ENCODE measurements at places on chromosomes 13 and 19. TPM values are rescaled to one million over a fixed set of nuclear protein-coding genes. Genes with fewer than 3 reads are reported as not detected.

Gene CDKN2D
- 4.1 TPM for total RNA-seq

DNA sequence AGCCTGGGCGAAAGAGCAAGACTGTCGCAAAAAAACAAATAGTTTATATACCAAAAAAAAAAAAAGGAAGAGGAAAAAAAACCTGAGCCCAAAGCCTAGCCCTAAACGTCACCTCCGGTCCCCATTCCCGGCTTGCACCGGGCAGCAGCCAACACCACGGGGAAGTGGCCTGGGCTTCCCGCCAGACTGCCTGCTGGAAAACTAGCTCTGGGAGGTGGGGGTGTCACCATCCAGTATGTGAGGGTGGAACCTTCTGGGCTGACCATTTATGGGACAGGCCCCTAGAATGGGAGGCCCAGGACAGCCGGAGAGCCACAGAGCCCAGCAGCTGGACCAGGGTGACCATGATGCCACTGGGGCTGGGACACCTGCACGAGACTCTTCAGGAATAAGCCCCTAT lies 37.3 kb downstream of the IL12RB1 start:
- H3K27me3 ChIP-seq: no peaks in the 10 kb centered on the region
- H3K27ac ChIP-seq: no peak overlapping the region
- H3K4me3 ChIP-seq: no peak overlapping the region
- H3K4me1 ChIP-seq: peaks cover 21% of the 10 kb centered on the region
- no peak for DNase-seq
- H3K36me3 ChIP-seq: no peaks in the 10 kb centered on the region

DNA sequence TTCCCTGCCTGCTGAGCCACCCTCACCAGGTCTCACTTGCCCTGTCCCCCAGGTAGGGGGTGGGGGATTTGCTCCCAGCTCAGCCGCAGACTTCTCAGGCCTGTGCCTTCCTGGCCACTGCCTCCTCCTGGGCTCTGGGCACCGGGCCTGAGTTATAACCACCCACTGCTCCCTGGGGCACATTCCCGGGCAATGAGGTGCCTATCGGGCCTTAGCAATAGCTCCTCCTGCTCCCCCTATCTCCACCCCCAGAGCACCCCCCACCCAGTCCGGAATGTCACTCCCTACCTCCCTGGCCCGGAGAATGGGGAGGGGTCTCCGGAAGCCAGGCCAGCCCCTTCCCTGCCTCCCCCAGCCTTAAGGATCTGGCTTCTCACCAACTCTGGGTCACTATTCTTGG lies at the start of gene KLK5:
KLK5 (minus strand) TSS at position 129 of the 400 bp plus-strand sequence. CDS start 381 bp downstream, outside the sequence.
- no peak within 1 kb of the TSS for H3K27ac ChIP-seq
- no peak within 1 kb of the TSS for H3K4me3 ChIP-seq
- peaks cover 13% of the 10 kb centered on the region for H3K27me3 ChIP-seq
- no peaks in the 10 kb centered on the region for H3K36me3 ChIP-seq
- DNase-seq: no peak

DNA sequence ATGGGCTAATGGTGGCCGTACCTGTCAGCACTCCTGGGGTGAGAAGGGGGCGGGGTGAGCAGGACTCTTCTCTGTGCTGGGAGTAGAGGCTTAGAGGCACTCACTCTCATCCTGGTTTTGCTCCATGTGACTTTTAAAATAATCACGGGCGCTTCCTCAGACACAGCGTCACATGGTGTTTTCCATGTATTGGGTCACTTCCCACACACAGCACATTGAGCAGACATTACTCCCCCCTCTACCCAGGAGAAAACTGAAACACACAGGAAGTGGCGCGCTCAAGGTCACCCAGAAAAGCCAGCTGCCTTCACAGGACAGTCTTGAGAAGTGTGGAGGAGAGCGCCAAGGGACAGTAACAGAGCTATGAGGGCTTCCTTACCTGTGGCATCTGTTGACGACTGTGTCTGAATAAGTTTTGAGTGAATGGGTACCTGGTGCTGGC lies 23.2 kb downstream of the SPATA13 start:
- H3K27me3 ChIP-seq: no peaks in the 10 kb centered on the region
- no peak for DNase-seq
- H3K4me1 ChIP-seq: no peaks in the 10 kb centered on the region
- no peaks in the 10 kb centered on the region for H3K36me3 ChIP-seq

GRCh38 chr13:107361666-107362065 lies 793.7 kb upstream of the ARGLU1 start:
- H3K4me1 ChIP-seq: no peaks in the 10 kb centered on the region
- no peak overlapping the region for H3K27ac ChIP-seq
- no peaks in the 10 kb centered on the region for H3K36me3 ChIP-seq
- no peaks in the 10 kb centered on the region for H3K27me3 ChIP-seq
- H3K4me3 ChIP-seq: no peak overlapping the region
- DNase-seq: no peak

- H3K36me3 ChIP-seq: no peaks in the 10 kb centered on the region
- H3K27me3 ChIP-seq: no peaks in the 10 kb centered on the region
- no peak overlapping the region for H3K27ac ChIP-seq
- no peaks in the 10 kb centered on the region for H3K4me1 ChIP-seq
- DNase-seq: no peak
These were observed 169.3 kb downstream of the PCDH20 start for GRCh38 chr13:61246351-61246750.

Gene ONECUT3
- total RNA-seq: not detected

Gene MTUS2
- not detected for total RNA-seq

DNA sequence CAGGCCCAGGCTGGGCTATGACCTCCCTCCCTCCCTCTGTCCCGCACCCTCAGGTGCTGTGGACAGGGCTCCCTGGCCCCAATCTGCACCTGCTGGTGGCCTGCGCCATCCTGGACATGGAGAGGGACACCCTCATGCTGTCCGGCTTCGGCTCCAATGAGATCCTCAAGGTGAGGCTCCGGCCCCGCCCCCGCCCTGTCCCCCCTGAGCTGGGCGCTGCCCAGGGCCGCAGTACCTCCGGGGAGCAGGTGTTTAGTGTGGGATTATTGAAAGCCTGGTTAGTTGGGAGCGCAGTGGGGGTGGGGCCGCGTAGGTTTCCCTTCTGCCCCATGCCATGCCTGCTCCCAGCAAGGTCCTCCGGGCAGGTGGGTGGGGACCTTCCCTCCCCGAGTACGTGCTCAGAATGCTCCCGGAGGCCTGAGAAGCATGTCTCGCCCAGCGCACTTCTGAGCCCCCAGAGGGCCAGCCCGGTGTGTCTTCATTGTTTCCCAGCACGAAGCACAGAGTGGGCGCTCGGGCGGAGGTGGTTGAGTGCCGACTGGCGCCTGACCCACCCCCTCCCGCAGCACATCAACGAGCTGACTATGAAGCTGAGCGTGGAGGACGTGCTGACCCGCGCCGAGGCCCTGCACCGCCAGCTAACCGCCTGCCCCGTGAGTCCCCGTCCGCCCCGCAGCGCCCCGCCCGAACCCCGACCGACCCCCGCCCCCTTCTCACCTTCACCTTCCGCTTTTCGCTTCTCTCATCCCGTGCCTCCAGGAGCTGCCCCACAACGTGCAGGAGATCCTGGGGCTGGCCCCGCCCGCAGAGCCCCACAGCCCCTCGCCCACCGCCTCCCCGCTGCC lies 8.8 kb downstream of the IL4I1 start:
- H3K36me3 ChIP-seq: peaks cover 21% of the 10 kb centered on the region
- no peaks in the 10 kb centered on the region for H3K27me3 ChIP-seq
- peaks cover 12% of the 10 kb centered on the region for H3K4me1 ChIP-seq
- H3K4me3 ChIP-seq: no peak overlapping the region
- no peak for DNase-seq
- H3K27ac ChIP-seq: no peak overlapping the region

DNA sequence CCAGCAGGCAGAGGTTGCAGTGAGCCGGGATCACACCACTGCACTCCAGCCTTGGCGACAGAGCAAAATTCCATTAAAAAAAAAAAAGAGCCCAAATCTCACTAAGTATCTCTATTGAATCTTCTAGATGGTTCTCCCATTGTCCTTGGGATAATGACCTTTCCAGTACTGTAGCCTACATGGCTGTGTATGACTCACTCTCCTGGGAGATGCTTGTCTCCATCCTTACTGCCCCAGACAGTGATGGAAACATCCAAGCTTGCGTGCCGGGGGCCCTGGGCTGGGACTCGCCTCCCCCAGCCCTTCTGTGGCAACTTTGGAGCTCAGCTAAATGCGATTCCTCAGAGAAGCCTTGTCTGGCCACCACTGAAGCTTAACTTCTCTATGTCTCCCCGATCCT lies 49.7 kb downstream of the NWD1 start:
- H3K36me3 ChIP-seq: no peaks in the 10 kb centered on the region
- H3K4me3 ChIP-seq: no peak overlapping the region
- no peaks in the 10 kb centered on the region for H3K4me1 ChIP-seq
- no peak for DNase-seq
- no peaks in the 10 kb centered on the region for H3K27me3 ChIP-seq

Gene LILRB4
- not detected for total RNA-seq

Gene KISS1R
- 39.4 TPM for total RNA-seq

GRCh38 chr13:101401196-101401595 lies 15.1 kb downstream of the NALCN start:
- no peaks in the 10 kb centered on the region for H3K36me3 ChIP-seq
- no peak overlapping the region for H3K27ac ChIP-seq
- no peaks in the 10 kb centered on the region for H3K27me3 ChIP-seq
- no peaks in the 10 kb centered on the region for H3K4me1 ChIP-seq
- no peak for DNase-seq

DNA sequence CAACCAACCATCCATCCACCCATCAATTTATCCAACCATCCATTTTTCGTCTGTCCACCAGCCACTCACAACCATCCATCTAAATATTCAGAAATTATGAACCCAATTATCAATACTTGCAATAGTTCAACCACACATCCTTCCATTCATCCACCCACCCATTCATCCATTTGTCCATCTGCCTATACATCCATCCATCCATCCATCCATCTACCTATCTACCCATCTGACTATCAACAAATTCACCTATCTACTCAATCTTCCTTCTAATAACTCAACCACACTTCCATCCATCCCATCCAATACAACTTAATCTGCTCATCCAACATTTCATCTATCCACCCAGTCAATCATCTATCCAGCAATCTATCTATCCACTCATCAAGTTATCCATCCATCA lies 46.3 kb downstream of the UNC13A start:
- no peak overlapping the region for H3K27ac ChIP-seq
- H3K4me1 ChIP-seq: peaks cover 4% of the 10 kb centered on the region
- peaks cover 24% of the 10 kb centered on the region for H3K27me3 ChIP-seq
- H3K4me3 ChIP-seq: no peak overlapping the region
- no peaks in the 10 kb centered on the region for H3K36me3 ChIP-seq
- no peak for DNase-seq

GRCh38 chr19:5339950-5340636 lies 519 bp downstream of the PTPRS start:
- H3K4me3 ChIP-seq: peak overlapping the region; percentile 58
- DNase-seq: peak; percentile 62
- H3K36me3 ChIP-seq: no peaks in the 10 kb centered on the region
- peak overlapping the region; percentile 70 for H3K27ac ChIP-seq

Gene ZNF540
- 0.44 TPM for total RNA-seq

Gene ZNF112
- total RNA-seq: 0.40 TPM
